ENCODE measurements at places on chromosomes 11 and 22.

DNA sequence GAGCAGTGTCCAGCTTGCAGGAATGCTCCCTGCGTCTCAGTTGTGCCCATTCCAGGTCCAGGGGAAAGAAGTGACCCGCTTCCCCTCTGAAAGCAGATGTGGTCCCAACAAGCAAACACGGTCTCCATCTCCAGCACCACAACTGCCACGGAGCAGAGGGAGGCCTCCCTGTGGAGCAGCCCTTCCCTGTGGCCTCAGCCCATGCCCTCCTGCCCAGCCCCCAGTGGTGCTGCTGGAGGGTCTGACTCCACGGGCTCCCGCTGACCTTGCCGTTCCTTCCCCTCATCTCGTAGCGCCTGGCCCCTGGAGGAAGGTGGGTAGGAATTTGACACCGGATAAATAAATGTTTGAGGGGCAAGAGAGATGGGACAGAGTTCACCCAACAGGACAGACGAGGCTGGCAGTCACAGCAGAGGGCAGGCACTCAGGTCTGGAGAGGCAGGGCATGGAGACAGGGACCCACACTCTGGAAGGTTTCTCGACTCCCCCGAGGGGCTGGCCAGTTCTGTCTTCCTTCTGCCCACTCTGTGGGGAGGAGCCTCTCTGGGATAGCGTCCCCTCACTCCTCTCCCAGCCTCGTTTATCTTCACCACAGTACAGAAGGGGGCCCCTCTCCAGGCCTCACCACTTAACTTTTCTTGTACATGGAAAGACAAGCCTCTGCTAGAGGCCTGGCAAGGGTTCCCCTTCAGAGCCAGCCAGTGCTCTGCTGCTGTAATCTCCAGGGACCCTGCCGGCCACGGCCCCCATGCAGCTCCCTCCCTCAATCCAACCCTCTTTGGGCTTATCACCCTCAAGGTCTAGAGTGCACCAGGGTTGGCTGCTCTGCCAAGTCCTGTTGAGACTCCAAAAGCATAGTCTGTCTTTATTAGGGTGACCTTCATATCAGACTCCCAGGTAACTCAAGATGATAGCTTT, 7.5 kb upstream of the ST3GAL4 start:
- no peak for DNase-seq

DNA sequence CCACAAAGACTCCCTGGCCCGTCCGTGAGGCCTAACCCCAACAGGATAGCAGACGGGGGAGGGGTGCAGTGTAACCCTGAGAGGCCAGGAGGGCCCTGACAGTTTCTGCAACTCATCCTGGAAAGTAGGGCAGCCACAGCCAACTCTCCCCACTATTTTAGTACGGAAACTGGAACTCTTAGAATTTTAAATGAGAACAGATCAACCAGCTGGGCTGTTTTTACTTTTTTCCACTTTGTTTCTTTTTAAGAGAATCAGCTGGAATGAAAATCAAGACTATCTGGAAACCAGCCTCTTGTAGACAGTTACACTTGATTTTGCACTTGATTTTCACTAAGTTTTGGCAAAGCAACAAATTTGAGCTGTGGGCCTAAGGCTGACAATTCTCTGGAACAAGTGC, 42.7 kb upstream of the NRIP3 start:
- DNase-seq, result peak; percentile 45

GRCh38 chr22:48261706-48262105, 1499.3 kb downstream of the TBC1D22A start:
- DNase-seq, result no peak

GRCh38 chr11:9759519-9760192, 95.8 kb downstream of the SWAP70 start:
- DNase-seq, result peak; percentile 39

DNA sequence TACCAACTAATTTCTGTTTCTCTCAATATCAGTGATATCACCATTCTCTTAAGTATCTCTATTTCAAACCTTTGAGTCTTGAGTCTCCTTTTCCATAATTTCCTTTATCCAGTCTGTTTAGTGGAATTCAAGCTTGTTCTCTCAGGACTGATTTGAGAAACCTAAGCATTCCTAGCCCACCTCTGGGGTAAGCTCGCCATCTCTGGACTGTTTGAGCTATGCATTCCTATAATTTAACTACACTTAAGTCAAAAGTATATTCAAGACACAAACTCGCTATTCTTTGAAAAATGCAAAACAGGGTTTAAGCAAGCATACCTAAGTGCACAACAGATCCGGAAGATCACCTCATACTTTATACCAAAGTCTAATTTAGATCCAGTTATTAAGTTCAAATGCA, 2.1 kb upstream of the DLAT start:
- DNase-seq, result no peak

- no peak for DNase-seq
Observed at GRCh38 chr11:82671451-82671850, 62.2 kb downstream of the FAM181B start.

DNA sequence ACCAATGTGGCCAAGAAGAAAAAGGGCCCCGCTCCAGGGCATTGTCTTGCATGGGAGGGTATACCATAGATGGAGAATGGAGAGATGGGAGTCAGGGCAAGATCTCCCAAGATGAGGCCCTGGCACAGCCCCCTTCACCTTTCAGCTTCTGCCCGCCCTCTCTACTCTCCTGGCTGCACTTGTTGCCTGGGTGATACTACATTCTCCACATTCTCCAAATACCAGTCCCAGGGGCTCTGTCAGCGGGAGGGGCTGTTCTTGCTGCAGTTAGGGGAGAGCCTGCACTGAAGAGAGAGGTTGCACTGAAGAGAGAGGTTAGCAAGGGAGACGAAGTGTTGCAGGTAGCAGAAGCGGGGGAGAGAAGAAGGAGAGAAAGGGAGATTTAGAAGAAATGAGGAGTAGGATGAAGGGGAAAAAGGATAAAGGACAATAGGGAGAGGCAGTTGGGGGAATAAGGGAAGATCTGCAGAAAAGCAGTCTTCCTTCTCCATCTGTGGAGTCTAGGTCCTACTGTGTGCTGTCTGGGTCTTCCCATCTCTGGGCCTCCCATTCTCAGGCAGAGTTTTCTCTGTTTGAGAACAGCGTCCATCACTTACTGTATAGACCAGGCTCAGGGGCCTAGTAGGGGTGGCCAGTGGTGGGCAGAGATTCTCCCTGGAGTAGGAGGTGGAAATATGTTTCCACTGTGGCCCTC, 8.0 kb downstream of the PHLDB1 start:
- DNase-seq, result peak; percentile 67
